ENCODE measurements at places on chromosomes 1 and 21.

GRCh38 chr1:78682496-78682895, 32.9 kb downstream of the IFI44 start:
- no peak for DNase-seq

DNA sequence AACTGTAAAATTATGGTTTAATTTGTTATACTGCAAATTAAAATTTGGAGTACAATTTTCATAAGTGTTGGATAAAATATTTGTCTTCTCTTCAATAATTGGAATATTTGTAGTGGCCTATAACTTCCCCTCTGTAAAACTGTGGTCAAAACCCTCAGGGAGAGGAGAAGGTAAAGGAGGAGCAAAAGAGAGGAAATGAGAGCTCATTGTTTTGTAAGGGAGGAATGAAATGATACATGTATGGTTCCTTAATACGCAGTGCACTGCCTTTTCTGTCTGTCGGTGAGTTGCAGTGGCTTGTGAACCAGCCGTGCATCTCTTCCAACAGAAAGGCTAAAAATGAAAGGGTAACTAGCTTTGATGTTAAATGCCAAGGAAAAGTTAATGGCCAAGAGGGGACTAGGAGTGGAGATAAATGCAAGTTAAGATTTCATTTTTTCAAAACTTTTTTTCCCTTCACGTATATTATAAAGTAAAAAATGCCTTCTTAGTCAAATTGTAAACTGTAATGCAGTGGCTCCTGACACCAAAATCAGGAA, 26.4 kb downstream of the LRRC8D start:
- DNase-seq = no peak

GRCh38 chr21:17794518-17795145, 24.5 kb downstream of the C21orf91 start:
- DNase-seq = no peak

DNA sequence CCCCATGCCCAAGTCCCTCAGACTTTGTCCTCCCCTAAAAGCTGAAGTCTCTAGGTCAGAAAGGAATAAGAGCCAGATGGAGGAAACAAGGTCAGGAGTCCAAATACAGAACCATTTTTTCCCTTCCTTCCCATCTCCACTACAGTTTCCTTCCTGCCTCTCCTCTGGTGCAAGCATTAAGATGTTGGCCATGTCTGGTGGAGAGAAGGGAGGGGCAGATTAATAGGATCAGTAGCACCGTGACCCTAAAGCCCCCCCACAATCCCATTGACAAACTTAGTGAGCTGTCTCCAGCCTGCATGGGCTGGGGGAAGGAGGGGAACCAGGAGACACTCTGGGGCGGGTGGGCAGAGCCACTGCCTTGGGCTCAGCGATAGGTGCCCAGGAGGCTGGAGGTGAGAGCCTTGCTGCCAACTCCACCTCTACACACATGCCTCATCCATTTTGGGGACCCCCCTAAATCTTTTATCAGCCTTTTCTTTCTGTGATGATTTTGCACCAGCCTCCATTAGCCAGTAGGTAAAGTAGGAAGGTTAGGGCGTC, 59.8 kb downstream of the RHBG start:
- DNase-seq = no peak

- DNase-seq = no peak
Measured at GRCh38 chr1:183466781-183467180, 5.5 kb upstream of the SMG7 start.

DNA sequence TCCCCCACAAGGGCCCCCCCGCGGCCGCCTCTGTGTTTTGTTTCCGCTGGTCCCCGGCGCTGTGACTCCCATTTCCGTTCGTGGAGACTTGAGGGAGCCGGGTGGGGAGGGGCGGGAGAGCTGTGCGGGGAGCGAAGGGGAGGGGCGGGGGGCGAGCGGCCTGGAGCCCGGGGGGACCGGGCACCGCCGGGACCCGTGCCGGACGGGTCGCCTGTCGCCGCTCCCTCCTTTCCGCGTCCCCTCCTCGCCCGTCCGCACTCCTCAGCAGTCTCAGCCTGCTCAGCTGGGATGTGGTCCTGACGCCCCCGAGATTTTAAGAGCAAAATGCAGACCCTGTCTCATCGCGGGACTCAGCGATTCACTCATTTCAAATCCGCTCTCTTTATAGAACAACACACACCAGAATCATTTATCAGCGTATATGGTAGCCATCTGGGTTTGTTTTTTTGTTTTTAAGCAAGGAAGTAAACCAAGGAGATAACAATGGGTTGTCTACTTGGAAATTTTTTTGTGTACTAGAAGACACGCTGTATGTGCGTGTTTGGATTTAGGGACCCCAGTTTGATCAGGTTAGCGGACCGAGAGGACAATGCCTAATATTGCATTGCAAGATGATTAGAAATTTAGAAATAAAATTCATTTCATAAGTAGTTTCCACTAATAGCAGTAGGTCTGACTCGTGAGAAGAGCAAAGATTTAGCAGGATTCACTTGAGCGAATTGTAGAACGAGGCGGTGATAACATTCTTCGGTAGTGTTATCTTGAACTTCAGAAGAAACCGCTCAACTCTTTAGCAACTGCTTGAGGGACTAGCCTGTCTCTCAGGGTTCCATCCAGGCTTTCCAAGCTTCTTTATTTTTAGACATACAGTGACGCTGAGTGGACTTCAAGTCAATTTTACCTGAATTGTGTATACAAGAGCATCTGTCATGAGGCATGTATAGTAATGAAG, 1.1 kb downstream of the GABPA start:
- DNase-seq = peak; percentile 82

DNA sequence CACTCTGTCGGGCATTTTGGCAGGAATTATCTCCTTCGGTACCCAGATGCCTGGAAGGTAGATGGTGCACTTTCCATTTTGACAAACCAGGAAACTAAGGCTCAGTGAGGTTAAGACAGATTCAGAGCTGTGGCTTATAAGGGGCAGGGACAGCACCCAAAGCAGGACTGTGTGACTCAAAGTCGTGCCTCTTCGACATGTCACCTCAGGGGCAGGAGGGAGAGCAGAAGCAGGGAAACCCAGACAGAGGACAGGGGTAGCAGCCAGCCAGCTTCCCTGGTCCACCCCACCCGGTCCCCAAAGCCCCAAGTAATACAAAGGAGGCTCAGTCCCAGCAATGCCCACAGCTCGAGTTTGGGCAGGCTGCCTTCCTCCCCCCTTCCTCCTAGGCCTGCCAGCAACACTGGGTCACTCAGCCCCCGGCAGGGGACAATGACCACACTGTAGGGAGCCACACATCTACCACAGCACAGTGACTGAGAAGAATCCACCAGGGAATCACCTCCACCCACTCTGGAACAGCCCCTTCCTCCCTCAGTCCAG, 2.5 kb downstream of the RHOC start:
- no peak for DNase-seq

- no peak for DNase-seq
Measured at GRCh38 chr1:101167891-101168290, 68.9 kb upstream of the S1PR1 start.

DNA sequence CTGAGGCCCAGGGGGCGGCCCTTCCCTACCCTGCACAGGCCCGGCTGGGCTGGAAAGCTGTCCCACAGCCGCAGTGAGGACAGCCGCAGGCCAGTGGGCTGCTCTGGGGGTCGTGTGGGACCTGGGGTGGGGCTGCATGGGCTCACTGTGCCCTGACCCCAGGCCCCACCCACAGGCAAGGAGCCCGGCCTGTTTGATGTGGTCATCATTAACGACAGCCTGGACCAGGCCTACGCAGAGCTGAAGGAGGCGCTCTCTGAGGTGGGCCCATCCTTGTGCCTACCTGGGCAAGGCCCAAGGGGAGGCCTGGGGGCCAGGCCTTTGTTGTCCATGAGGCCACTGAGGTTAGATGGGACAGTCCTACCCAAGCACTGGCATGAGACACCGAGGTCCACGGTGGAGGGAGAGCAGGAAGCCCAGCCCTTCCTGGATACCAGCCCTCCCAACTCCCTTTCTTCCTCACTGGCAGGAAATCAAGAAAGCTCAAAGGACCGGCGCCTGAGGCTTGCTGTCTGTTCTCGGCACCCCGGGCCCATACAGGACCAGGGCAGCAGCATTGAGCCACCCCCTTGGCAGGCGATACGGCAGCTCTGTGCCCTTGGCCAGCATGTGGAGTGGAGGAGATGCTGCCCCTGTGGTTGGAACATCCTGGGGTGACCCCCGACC, 1.4 kb upstream of the GJC2 start:
- DNase-seq = no peak

GRCh38 chr1:111469539-111469938, 4.2 kb upstream of the C1orf162 start:
- DNase-seq = no peak

GRCh38 chr21:38301321-38302214, 44.8 kb downstream of the KCNJ15 start:
- no peak for DNase-seq

DNA sequence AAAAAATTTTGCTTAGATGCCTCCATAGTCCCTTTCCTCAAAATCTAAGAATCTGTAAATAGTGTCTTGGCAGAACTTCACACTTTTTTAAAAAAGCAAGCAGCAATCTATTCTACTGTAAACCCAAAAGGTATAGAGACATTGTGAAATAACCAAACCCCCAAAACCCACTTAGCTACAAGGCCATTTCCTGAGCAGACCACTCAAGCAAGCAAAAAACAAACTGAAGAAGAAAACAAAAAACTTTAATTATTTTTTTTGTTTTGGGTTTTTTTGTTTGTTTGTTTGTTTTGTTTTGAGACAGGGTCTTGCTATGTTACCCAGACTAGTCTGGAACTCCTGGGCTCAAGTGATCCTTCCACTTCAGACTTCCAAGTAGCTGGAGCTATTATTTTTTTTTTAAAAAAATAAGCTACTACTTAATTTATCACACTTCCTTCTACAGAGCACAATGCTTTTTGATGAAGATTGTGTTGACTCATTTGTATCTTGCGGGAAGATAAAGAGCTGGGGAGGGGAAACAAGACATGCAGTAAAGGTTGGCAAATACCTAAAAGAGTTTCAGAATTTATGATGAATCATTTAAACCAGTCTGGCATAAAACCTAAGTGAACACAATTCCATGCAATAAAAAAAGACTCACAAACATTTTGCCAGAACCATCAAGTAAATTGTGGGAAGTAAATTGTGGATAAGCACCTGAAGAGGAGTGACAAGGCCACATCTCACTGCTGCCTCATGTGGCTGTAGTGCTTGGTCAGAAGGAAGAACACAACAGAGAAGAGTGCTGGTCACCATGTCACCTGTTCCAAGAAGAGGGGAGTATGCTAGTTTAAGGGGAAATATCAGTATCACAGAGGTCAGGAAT, 2.7 kb upstream of the PTPN22 start:
- peak; percentile 68 for DNase-seq

GRCh38 chr1:21468599-21468998, 28.7 kb downstream of the NBPF3 start:
- peak; percentile 29 for DNase-seq

GRCh38 chr1:228176461-228177182, 11.0 kb downstream of the IBA57 start:
- no peak for DNase-seq

- no peak for DNase-seq
Measured at GRCh38 chr1:240935920-240936319, 324.0 kb upstream of the GREM2 start.

DNA sequence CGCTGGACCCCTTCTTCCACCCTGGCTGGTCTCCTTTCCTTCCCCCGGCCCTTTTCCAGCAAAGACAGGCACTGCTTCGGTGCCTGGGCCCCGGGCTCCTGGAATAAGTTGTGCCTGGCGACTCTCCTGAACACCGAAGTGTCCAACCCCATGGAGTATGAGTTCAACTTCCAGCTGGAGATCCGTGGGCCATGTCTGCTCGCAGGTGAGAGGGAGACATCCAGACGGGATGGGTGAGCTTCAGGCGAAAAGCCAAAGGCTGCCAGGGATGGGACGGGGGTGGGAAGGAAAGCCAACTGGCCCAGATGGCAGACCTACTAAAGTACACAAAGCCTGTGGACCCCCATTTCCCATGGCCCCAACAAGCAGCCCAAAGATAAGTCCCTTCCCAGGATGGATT, 26.8 kb downstream of the VWA5B1 start:
- no peak for DNase-seq

DNA sequence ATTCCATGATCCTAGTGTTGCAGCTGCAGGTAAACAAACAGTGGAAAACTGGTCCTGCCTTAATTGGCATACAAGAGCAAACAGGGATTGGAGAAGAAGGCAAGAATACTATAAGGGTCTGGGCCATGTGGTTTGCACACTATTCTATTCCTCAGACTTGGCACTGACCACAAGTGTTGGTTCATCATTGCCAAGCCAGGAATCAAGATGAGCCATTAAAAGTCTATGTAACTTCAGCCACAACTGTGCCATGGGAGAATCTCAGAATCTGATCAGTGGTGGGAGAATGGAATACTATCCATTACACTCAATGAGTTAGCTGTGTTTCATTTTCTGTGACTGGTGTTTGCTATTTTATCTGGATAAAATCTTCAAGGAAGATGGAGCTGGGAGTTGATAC, 26.2 kb upstream of the FCER1A start:
- DNase-seq = no peak

DNA sequence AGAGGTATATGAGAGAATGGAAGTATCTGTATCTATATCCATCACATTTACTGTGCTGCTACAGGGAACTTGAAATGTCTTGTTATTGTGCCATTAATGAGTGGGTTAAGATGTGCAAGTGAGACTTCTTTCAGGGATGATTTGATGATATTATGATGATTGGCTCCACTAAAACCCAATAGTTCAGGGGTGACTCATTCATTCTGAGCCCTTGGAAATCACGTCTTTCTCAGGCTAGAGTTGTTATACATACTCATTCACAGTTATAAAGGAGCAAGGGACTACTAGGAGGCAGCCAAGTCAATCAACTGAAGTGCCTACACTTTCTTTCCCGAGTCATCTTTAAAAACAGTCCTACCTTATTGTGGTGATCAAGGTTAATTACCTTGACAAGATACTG, 1109.8 kb upstream of the B3GALT2 start:
- no peak for DNase-seq

DNA sequence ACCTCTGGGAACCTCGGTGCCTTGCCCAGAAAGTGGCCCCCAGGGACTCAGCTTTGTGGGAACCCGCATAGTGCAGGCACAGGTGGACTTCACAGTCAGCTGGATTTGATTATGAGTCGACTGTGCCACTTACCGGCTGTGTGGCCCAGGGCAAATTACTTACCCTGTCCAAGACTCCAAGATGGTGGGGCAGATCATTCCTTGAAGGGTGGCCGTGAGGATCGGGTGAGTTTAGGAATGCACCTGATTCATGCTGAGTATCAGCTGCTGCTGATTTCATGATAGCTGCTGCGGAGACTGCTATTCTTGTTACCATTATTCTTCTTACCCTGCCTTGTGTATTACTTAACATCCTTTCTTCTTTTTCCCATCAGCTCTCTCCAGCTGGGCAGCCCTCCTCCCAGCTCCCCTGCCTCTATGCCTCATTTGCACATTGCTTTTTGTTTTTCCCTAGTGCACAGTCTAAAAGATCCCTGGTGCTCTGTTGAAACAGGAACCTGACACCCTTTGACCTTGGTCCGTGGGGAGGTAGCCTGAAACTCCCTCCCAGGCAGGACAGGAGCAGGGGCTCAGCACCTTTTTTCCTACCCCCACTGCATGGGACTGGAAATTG, 40.5 kb upstream of the FHAD1 start:
- DNase-seq = no peak
